CD4-positive, alpha-beta T cell (primary cell): ENCODE measurements at places on chromosomes 12 and 14.
A peak's percentile ranks its signal among the peaks of the same experiment; 100 is the strongest.

GRCh38 chr12:55188974-55189556, 31.8 kb upstream of the OR10A7 start:
- no peaks in the 10 kb centered on the region for H3K4me1 ChIP-seq
- no peaks in the 10 kb centered on the region for H3K36me3 ChIP-seq
- DNase-seq = peak; percentile 7
- H3K27ac ChIP-seq = no peak overlapping the region

GRCh38 chr14:96603350-96604255, 101.4 kb downstream of the PAPOLA start:
- H3K4me1 ChIP-seq = no peaks in the 10 kb centered on the region
- no peak for DNase-seq
- H3K27ac ChIP-seq = no peak overlapping the region
- no peak overlapping the region for H3K4me3 ChIP-seq
- no peaks in the 10 kb centered on the region for H3K36me3 ChIP-seq

GRCh38 chr14:77470224-77470870, 12.5 kb downstream of the AHSA1 start:
- no peak overlapping the region for H3K4me3 ChIP-seq
- no peak for DNase-seq
- H3K27ac ChIP-seq = no peak overlapping the region
- peaks cover 44% of the 10 kb centered on the region for H3K36me3 ChIP-seq
- no peaks in the 10 kb centered on the region for H3K27me3 ChIP-seq
- H3K4me1 ChIP-seq = no peaks in the 10 kb centered on the region

- no peak overlapping the region for H3K27ac ChIP-seq
- peaks cover 12% of the 10 kb centered on the region for H3K27me3 ChIP-seq
- H3K4me1 ChIP-seq = no peaks in the 10 kb centered on the region
- H3K36me3 ChIP-seq = no peaks in the 10 kb centered on the region
- no peak for DNase-seq
Measured at GRCh38 chr12:65162609-65163008, 6.8 kb upstream of the LEMD3 start.
